ENCODE measurements at places on chromosomes 11 and 22.

DNA sequence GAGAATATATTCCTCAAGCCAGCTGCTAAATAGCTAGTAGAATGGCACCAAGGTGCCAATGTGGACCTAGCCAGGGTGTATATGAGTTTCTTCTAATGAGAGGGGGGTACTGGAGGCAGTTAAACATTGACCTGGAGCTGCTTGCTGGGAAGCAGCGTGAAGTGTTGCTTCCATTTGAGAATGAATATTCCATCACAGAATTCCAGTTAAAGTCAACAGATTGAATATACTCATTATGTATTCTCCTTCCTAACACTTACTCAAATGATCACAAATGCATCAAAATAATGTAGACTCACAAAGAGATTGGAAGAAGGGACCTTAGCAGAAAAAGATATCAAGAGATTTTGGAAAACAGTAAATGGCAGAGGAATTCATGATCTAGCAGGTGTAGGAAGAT, 102.1 kb downstream of the CD44 start:
- DNase-seq, result no peak

DNA sequence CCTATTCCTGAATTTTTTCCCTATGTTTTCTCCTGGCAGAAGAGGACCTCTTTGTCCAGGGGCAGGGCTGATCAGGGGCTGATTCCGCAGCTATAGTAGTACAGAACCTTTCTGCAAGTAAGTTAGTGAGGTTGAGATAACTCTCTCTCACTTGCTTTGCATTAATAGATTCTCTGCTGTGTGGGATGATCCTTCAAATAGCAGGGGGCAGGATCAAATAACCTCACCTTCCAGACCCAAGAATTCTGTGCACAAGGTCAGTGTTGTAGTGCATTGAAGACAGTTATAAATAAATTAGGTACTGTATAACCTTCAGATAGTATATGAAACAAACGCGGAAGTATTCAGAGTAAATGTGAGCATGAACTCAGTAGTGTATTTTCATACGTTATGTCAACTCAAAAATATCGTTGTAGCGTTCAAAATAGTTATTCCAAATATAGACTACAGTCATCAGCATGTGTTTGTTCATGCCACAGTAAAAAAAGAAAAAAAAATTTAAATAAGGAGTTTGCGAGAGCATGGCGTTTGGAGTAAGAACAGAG, 278 bp downstream of the MMP26 start:
- DNase-seq, result no peak

DNA sequence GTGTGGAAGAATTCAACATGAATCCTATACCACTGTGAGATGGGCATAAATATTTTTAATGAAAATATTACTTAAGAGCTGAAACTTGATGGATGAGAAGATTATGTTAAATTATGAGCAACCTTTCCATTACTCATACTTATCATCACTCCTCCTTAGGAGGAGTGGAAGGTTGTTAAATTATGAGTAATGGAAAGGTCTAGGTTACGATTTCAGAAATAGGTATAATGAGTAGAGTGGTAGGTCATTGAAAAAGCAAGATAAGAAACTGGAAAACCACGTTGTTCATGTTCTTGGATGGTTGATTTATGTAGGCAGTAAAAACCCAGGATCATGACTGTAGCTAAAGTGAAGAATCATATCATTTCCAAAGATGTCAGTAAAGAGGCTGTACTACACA, 973.2 kb upstream of the RAG2 start:
- no peak for DNase-seq

GRCh38 chr11:72015511-72016061, 16.9 kb downstream of the IL18BP start:
- no peak for DNase-seq

- no peak for DNase-seq
These were observed at the start of gene CXCR5 for GRCh38 chr11:118883368-118884071. TSS of gene CXCR5 (plus strand) at chr11:118883892. CDS start at chr11:118883942, 50 bp downstream.

- no peak for DNase-seq
These were observed 84.1 kb downstream of the C11orf91 start for GRCh38 chr11:33616552-33616951.

GRCh38 chr11:43243927-43244326, 67.9 kb upstream of the API5 start:
- no peak for DNase-seq

DNA sequence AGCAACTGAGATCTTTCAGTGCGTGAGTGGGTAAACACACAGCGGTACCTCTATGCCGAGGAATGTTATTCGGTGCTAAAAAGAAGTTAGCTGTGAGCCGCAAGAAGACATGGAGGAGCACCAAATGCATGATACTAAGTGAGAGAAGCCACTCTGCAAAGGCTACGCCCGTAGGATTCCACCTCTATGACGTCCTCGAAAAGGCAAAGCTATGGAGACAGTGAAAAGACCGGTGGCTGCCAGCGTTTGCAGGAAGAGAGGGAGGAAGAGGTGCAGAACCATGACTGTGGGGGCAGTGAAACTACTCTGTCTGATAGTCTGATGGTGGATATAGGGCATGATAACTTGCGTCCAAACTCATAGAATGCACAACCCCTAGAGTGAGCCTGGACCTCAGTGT, 28.7 kb downstream of the IGF2 start:
- DNase-seq, result no peak

DNA sequence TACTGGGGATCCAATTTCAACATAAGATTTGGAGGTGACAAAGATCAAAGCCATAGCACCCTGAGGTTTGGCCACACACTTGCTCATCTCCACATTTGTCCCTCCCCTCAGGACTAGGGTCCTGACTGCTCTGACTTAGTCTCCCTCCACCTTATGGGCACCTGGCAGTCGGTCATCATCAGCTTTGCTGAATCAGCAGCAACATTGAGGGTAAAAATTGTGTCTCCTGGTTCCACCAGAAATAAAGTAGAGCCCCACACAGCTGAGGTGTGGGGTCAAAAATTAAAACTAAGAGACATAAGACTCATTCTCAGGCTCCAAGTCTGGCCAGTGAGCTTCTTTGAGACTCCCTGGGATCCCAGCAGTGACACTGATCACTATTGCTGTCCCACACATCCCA, 56.2 kb downstream of the GGTLC2 start:
- DNase-seq, result no peak

DNA sequence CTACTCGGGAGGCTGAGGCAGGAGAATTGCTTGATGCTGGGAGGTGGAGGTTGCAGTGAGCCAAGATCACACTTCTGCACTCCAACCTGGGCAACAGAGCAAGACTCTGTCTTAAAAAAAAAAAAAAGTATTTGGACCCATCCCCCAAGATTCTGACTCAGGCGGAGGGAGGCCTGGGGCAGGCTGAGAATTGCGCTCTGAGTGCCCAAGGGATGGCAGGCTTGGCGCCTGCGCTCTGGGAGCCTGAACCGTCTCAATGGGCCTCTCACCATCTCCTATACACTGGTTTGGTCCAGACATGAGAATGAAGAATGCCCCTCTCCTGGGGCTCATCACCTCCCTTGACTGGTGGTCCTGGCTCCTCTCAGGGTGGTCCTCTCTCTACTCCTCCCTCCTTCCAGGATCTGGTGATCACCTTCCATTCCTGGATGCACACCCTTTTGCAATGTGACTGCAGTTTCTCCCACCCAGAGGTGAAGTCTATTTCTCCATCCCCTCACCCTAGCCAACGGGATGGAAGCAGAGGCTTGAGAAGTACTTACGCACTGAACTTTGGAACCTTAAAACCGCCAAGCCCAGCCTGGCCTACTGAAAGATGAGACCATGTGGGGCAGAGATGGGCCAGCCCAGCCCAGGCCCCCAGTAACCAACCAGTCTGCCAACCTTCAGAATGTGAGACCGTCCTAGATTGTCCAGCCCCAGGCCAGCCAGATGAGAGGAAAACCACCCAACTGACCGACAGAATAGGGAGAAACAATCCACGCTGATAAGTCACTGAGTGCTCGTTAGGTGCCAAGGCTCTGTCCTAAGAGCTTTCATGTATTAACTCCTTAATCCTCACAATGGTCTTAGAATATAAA, 4.9 kb downstream of the POLR3H start:
- no peak for DNase-seq

DNA sequence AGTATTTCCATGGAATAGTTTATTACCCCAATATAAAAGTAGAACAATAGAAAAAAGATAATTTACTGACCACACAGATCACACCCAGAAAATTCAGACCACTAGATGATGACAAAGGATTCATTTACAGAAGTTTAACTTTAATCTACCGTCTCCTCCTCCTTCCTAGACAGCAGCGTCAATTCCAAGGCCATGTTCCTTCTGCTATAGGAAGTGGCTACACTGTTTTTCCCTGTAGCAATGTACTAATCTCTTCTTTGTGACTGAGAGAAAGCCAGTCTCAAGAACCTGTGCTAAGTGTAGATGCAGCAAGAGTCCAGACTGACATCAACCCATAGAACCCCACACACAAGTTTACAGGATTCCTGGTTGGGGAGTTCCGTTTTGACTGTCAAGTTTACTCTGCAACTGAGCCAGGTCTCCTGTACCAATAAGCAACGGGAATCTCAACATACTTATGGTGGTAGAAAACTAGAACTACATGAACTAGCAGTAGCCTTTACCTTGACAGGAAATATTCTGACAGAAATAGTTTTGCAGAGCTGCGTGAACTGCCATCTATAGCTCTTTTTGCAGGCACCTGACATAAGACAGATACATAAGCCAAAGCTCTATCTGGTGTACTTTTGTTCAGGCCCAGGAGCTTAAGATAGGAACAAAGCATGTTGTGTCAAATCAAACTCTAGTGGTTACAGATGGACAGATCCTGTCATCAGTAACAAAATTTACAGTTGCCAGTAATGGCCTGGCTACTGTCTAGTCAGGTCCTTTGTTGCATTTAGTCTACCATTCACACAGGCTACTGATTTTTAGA, 42.9 kb downstream of the MRTFA start:
- no peak for DNase-seq

GRCh38 chr11:119345685-119346084, 820 bp downstream of the MFRP start:
- no peak for DNase-seq

GRCh38 chr11:84648471-84648870, 978.7 kb downstream of the DLG2 start:
- no peak for DNase-seq

- no peak for DNase-seq
These were observed 81.4 kb downstream of the TRIM29 start for GRCh38 chr11:120056301-120057027.

- no peak for DNase-seq
These were observed 35.3 kb upstream of the POU2AF1 start for GRCh38 chr11:111414267-111414931.

- no peak for DNase-seq
These were observed 125.6 kb downstream of the BCR start for GRCh38 chr22:23305922-23306374.

DNA sequence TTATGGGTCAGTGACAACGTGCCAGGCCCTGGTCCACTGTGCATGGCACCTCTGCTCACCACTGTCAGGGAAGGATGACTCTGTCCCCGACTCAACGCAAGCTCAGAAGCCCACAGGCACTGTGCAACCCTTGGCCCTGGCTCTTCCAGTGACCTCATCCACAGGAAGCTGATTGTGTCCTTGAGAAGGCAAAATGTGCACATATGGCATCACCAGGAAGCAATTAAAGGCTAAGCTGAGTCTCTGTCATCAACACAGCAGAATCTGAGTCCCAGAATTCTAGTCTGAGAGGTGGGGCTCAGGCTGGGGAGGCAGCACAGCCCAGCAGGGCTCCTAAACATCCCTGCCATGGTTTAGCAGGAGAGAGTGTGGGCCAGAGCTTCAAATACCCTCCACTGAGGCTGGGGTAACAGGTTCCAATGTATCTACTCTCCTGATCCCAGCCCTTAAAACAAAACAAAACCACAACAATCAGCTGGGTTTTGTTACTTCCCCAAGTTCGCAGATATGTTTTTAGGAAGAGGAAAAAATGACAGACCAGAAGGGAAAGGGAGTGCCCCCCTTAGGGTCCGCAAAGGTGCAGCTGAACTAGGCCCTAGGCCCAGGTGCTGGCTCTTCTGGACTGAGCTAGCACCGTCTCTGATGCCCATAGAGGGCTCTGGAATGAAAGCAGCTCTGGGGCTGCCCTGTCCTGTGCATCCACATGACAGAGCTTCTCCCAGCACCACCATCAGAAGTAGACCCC, 33.5 kb upstream of the GNAZ start:
- DNase-seq, result peak; percentile 72

DNA sequence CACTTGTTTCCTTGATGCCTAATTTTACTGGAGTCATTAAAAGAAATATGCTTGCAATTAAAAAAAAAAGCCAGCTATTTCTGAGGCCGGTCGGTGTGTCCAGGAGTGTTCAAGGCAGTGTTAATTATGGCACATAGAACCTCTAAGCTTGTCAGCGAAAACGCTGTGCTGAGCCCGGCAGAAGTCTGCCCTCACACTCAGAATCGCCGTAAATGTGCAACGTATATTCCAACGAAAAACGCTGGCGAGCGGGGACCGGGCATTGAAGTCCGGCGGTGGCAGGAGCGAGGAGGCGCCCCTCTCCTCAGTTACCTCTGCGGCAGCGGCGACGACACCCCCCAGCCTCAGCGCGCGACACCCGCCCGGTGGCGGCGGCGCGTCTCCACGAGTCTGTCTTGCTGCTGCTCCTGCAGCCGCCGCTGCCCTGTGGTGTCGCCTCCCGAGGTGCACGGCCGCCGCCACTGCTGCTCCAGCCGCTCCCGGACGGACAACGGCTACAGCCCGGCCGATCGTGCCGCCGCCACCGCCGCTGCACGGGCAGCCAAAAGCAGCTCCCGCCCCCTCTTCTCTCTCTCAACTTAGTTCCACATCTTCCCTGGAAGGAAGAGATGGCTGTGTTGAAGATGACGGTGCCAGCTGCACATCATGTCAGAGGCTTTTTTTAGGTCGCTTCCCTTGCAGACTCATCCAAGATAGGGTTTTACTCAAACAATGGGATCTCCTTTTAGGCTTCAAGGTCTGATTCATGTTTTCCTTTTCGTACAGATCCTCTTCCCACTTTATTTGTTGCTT, 56.0 kb downstream of the JAM3 start:
- DNase-seq, result peak; percentile 50
